IPS DF 6.9 (cell line): ENCODE measurements at places on chromosomes 7 and 10.

GRCh38 chr7:23164846-23165245 lies 17.0 kb upstream of the NUP42 start:
- DNase-seq, result no peak

- DNase-seq, result no peak
Measured at GRCh38 chr7:72334066-72334465, 78.1 kb downstream of the CALN1 start.

DNA sequence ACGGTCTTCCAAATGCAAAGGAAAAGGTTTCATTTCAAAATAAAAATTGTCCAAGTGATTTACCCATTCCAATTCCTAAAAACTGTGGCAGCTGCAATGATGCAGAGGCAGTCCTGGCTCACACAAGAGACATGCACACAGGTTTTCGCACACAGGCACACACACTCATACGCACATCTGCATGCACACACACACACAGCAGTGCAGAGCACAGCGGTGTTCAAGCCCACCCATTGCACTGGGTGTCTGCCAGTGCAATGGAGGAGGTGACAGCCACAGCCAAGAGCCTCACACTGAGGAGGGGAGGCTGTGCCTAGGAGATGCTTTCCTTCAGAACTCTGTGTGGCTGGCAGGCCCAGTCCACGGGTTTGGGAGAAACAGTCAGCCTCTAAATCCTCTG lies 123.7 kb downstream of the SLIT1 start:
- no peak for DNase-seq

DNA sequence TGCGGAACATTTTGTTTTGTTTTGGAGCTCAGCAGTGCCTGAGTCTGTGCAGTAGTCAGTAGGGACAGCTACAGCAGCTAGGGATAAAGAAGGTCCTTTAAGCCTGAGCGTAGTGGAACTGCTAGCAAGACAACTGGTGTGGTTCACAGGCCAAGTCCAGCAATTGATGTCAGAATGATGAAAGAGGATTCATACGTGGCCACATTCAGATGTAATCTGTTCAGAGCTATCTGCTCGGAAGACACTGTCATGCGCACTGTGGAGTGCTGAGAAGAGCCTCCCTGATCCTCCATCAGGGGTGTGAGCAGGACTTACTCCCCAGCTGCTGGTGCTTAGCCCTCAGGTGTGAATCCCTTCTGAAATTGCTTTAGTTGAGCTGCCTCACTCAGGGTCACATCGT lies 79.6 kb upstream of the ANKRD1 start:
- DNase-seq, result no peak

DNA sequence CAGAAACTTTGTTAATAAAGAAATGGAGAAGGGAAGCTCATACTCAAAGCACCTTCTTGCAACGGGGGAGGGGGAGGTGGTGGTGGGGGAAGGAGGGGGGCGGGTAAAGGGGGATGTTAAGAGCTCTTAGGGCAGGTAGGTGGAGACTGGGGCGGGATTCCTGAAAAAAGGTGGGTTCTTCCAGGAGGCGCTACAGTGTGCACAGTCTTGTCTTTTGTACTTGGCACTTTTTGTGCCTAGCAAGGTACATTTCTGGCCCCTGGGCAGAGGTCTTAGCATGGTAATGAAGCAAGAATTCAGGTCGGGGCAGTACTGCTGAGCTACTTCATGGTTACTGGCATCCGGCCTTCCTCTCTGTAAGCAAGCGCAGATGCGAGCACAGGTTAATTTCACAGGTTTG lies 15.2 kb upstream of the LAMB4 start:
- DNase-seq, result no peak

DNA sequence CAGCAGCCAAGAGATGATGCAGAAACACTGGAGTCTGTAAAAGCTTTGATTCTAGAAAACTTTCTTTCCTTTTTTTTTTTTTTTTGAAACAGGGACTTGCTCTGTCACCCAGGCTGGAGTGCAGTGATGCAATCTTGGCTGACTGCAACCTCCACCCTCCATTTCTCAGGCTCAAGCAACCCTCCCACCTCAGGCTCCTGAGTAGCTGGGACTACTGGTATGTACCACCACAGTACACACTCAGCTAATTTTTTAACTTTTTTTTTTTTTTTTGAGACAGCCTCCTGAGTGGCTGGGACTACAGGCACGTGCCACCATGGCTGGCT lies 17.0 kb upstream of the BAG3 start:
- DNase-seq, result no peak

GRCh38 chr7:132355048-132355447 lies 221.2 kb downstream of the PLXNA4 start:
- no peak for DNase-seq

DNA sequence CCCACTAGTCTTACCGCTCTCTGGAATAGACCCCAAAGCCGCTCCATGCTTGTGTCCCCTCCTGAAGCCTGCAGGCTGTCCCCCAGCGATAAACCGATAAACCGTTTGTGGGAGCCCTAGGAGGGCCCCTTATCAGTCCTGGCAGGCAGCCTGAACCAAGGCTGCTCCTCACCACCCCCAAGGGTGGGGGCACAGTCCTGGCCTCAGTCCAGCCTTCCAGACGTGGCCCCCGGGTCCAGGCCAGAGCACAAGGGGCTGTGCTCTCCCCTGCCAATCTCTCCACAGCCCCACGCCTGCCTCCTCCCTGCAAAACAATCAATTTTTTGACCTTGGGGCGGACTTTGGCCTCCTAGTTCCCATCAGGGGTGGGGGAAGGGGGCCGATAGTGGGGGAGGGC lies at the start of gene TFR2:
TSS of gene TFR2 (minus strand) at position 90 of the 397 bp plus-strand sequence. CDS start at position 47, 43 bp downstream.
- DNase-seq, result no peak

DNA sequence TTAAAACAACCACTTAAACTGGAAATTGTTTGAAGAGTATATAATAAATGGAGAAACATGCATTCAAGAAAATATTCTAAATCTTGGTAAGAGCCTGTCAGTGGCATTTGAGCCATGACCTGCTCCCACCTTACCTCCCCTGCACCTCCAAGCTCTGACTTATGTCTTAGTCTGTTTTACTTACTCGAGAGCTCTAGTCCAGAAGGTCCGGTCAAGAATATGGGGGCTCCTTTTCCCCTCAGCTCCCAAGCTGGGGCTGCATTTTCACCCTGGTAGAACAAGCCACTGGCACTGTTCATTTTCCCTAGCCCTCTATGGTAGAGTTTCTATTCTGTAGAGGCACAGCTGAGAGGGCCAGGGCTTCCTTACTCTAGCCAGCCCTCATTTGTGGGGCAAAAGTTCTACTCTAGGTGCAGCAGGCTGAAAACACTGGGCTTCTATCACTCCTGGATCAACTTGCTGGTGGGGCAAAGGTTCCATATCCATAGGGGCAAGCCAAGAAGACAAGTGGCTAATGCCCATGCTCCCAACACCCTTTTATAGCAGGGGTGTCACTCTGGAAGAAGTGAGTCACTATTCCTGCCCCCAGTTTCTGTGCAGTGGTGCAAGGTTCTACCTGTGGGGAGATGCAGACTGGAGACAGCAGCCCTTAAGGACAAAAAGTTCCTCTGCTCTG lies 40.6 kb downstream of the ZNF438 start:
- no peak for DNase-seq

DNA sequence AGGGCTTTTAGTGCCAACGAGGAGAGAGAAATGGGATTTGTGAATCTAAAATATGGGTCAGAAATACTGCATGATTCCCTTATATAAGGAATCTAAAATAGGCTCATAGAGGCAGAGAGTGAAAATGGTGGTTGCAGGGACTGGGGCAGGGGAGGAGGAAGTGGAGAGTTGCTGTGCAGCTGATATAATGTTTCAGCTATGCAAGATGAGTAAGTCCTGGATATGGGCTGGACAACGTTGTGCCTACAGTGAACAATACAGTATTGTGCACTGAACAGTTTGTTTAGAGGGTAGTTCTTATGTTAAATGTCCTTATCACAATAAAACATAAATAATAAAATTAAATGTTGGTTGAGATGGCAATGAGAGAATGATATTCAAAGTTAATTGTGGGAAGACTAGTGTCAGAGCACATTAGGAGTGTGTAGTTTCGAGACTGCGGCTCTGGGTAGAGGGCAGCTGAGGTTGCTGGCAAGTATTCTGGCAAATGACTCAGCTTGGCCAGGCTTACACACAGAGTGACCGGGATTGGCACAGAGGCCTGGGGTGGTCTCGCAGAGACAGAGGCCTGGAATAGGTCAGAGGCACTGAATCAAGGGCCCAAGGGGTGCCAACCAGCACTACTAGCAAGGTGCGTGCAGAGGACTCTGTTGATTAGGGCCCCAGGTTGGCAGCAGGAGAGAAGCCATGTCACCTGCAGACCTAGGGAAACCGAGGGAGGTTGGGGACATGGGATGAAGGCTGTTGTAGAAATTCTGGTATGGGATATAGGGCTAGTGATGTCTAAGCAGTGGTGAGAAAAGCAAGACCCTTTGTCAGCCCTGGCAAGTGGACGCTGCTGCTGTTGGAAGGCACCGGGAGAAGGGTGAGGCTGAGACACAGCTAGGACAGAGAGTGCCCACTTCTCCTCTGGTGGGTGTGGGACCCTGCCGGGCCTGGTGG lies 2.8 kb upstream of the DEPP1 start:
- DNase-seq, result no peak

GRCh38 chr7:2713370-2713769 lies 25.4 kb downstream of the AMZ1 start:
- DNase-seq, result no peak

GRCh38 chr10:5860066-5860465 lies 29.6 kb downstream of the ANKRD16 start:
- no peak for DNase-seq

GRCh38 chr10:35341521-35341920 lies 5.2 kb downstream of the CCNY start:
- DNase-seq, result no peak

DNA sequence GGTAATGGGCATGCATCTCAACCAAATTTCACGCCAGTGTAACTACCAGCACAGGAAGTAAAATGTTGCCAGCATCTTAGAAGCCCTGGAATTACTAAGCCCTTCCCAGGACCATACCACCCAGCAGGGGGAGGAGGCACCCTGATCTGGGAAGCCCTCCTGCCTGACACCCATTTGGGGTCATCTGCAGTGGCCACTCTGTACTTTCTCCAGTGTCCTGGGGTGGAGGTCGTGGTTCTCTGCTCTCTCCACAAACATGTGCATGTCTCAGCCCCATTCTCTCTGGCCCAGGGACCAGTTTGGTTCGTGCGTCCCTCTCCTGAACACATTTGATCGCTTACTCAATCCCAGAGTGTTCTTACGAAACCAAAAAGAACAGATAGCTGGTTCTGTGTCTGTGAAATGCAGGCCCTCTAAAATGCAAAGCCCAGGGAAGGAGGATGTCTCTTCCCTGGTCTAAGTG lies 9.4 kb upstream of the LRRC27 start:
- DNase-seq, result no peak
